Activated CD4-positive, alpha-beta T cell treated with anti-CD3 and anti-CD28 coated beads, Interleukin-2, amount 50 U/mL, for 24 hours (primary cell): ENCODE measurements at places on chromosomes 7 and 10.

- no peak for DNase-seq
These were observed 921.3 kb upstream of the AUTS2 start for GRCh38 chr7:68676813-68677535.

DNA sequence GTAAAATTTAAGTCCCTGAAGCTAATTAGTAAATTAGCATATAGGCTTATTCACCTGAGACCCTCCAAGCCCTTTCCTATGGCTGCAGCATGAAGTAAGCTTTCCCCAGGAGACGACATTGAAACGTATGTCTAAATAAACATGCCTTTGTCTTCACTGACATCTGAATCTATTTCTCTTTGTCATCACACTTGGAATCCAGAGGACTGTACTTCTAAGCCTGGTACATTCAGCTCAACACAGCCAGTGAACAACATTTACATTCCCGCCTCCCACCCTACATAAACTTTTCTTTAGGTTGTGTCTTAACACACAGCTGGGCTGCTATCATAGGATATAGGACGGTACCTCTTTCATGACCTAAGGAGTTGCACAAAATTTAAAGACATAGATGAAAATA is 414.4 kb downstream of the SFMBT2 start:
- DNase-seq = no peak

- no peak for DNase-seq
These were observed 54.5 kb upstream of the CXCL12 start for GRCh38 chr10:44439239-44439957.

DNA sequence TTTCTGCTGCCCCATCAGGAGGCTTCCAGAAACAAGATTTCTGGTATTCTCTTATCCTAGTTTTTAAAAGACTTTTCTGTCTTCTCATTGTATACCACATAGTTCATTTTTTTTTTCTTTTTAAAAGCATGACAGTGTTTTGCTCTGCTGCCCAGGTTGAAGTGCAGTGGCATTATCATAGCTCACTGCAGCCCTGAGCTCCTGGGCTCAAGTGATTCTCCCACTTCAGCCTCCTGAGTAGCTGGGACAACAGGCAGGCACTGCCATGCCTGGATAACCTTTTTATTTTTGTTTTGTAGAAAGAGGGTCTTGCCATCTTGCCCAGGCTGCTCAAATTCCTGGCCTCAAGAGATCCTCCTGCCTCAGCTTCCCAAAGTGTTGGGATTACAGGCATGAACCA is 757.6 kb downstream of the MAGI2 start:
- no peak for DNase-seq

- DNase-seq = no peak
These were observed 223.4 kb downstream of the DOCK4 start for GRCh38 chr7:111982804-111983203.

DNA sequence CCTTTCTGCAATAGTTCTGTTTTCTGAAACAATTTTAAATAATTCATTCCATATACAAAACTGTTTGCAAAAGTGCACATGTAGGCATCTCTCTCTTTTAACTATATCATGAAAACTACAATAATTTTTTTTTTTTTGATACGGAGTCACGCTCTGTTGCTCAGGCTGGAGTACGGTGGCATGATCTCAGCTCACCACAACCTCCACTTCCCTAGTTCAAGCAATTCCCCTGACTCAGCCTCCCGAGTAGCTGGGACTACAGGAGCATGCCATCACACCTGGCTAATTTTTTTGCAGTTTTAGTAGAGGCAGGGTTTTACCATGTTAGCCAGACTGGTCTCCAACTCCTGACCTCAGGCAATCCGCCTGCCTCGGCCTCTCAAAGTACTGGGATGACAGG is 44.0 kb upstream of the SEMA3A start:
- DNase-seq = no peak

- DNase-seq = no peak
These were observed 240.7 kb downstream of the MGMT start for GRCh38 chr10:129707406-129708388.

- DNase-seq = no peak
These were observed 181.3 kb downstream of the RTKN2 start for GRCh38 chr10:62087329-62087728.

DNA sequence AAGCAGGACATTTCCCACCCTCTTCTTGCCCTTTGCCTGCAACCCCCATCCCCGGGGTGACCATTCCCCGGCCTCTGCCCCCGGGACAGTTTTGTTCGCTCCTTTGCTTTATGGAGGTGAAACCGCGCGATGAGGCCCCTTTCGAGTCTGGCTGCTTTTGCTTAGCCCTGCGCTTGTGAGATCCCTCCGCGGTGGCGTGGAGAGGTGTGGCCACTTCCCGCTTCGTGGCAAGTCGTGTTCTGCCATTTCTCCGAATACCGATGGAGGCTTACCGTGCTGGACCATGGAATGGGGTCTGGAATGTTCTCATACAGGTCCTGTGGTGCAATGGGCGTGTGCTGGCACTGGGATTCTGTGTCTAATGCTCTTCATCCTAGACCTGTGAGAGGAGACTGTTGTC is 106.7 kb downstream of the LHPP start:
- no peak for DNase-seq

DNA sequence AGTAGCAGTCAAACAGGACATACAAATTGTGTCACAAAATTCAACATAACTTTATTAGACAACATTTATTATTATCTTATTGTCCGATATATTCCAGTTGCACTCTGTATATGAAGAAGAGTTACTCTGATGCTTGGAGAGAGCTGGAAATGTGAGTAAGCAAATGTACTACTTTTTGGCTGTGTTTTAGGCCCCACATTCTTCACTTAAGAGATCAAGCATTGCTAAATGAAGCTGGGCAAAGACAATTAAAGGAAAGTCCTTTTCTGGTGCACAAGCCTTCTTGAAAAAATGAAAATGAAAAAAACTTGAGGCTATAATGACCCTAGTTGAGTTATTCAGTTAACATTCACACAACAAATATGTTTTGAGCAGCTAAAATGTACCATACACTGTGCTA is 26.1 kb downstream of the MYPN start:
- no peak for DNase-seq

GRCh38 chr7:36391436-36392198 is 2.0 kb downstream of the ANLN start:
- no peak for DNase-seq

DNA sequence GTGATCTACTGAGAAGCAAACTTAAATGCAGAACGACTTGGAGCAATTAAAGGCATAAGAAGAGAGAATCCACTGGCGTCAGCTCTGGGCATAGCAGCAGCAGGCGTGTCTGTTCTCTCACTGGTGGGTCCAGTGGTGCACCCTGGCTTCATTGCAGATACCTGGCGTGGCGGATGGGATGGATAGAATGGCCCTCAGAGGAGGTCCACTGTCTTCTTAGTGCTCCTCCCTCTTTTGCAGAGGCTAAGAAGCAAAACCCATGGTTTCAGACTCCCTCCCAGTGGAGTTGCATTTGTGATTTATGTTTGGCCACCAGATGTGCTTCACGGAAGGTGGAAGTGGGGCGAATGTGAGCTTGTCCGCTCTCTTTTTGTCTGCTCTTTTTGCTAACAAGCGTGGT is 28.4 kb upstream of the PRKAG2 start:
- no peak for DNase-seq
